NCI-H146 (cell line): ENCODE measurements at places on chromosomes 4 and X.

DNA sequence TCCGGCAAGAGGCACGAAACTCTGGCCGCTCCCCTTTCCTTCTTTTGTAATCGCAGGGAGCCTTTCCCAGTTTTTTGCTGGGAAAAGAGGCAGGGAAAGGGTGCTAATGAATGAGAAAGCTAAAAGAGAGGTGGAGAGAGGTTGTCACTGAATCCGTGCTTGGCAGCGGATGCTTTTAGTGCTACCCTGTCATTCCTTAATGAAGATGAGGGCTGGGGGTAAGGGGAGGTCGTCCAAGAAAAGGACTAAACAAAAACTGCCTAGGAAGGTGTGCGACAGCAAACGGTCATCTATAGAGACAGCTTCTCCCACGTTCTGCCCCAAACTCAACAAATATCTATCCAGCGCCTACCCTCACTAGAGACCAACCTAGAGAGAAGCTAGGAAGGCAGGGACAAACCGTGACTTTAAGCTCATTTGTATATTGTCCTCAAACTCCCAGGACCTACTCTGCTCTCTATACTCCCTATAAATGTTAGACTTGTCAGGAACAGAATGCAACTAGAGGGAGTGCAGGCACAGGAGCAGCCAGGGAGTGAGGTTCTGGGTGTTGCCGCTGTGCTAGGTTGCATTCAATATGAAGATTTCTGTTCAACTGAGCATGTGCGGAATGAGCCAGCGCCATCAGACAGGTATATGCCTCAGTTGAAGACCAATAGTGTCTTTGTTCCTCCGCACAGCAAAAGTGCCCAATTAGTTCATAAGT is 777 bp upstream of the CASK start:
- DNase-seq, result peak; percentile 42

- no peak for DNase-seq
Observed at GRCh38 chr4:100117750-100118149, 72.5 kb downstream of the DDIT4L start.

DNA sequence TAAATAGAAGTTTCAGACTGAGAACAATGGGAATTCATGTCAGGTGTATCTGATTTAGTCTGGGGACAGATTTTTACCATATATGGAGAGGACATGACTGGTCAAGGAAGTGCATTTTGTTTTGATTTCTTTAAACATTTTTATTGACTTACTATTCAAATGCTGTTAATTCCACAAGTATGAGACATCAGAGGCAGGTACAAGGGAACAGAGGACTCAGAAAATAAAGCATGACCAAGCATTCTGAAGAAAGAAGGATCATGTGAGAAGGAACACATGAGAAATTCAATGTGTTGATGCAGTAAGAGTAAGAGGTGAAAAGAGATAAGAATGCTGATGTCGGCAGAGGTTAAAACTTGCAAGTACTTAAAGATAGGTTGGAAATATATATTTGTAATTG is 1452.6 kb downstream of the PCDH7 start:
- no peak for DNase-seq

GRCh38 chr4:8110071-8110986 is 48.3 kb downstream of the ABLIM2 start:
- no peak for DNase-seq

DNA sequence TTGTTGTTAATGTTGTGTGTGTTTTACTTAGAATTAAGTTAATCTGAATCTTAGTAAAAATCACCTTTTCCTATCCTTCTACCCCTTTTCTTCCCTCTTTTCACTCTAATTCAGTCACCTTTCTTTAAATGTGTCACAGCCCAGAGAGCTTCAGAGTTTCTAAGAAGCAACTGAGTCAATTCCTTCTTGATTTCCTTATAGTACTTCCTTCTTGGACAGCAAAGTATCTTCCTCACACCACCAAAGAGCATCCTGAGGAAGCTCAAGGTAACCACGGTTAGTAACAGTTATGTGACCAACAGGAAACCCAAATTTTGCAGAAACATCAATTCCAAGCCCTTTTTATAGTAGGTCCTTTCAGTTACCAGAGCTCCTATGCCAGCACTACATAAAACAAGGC is 243.2 kb upstream of the BMP3 start:
- DNase-seq, result no peak

DNA sequence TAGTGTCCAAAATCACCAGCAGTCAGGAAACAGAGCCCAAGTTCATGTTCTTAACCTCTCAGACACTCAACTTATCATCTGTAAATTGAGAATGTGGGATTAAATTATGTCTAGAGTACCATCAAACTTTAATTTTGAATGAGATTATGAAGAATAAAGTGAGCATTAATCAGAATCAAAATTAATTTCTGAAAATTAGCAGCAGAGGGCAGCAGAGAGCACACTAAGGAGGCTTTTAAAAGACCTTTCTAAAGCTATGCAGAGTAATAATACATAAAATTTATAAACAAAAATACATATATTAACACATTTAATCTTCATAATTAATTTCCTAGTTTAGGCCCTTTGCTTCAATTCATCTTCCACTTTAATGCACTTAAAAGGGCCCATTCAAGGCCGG is 7.1 kb downstream of the TASL start:
- DNase-seq, result no peak

- no peak for DNase-seq
Observed at GRCh38 chr4:97646997-97647396, 496.3 kb downstream of the STPG2 start.

- DNase-seq, result no peak
Observed at GRCh38 chr4:138290805-138291204, 48.7 kb upstream of the SLC7A11 start.

GRCh38 chrX:49309401-49309981 is 6.0 kb downstream of the GAGE10 start:
- no peak for DNase-seq

DNA sequence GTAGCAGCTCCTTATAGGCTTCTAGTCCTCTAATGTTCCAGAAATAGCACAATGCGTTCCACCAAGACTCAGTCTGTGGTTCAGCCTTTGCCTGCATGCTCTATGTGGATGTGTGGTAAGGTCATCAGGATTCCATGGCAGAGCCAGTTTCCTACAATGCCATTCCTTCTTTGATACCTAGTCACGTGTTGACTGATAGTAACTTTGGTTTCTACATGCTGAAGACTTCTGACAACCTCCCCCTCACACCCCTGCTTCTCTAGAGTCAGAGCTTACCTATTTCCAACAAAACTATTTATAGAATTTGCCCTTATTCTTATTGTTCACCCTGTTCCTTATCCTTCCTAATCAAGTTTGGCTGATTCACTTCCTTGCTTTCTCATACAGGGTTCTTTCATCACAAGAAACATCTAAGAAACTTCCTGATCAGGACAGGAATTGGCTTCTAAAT is 81.1 kb downstream of the CT47B1 start:
- DNase-seq, result no peak

DNA sequence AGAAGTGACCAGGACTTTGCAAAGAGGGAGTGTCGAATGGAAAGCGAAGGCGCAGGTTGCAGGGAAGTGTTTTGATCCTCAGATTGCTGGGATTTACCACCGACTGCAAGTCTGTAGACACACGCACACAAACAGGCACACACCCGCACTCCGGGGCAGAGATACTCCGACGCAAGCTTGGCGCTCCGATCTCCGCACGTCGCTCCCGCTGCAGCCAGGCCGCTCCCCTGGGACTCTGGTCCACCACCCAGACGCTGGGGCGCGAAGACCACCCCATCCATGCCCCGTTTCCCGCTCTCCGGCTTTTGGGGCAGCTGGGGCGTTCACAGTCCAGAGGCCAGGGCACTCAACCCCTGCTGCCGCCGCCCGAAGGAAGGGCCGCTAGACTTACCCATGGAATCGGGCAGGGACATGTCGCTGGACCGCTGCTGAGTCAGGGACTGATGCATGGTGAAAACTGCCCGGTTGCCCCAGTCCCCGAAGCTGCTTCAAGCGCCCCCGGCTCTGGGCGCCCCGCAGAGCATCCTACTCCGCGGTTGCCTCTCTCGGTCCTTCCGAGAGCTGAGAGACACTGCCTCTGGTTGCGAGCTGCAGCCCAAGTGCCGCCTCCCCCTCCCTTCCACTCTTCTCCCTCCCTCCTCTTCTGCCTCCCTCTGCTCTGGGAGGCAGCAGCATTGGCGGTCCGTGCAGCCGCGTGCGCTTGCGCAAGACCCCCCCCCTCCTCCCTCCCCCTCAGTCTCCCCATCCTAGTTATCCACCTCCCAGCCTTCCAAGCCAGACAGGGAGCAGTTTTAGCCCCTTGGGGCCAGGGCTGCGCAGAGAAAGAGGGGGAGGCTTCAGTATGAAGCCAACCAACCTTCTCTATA is at the start of gene TMEM255A:
Gene TMEM255A (minus strand): TSS at position 601 of the 866 bp plus-strand sequence. CDS start 152 bp downstream, at position 449.
- peak; percentile 26 for DNase-seq

DNA sequence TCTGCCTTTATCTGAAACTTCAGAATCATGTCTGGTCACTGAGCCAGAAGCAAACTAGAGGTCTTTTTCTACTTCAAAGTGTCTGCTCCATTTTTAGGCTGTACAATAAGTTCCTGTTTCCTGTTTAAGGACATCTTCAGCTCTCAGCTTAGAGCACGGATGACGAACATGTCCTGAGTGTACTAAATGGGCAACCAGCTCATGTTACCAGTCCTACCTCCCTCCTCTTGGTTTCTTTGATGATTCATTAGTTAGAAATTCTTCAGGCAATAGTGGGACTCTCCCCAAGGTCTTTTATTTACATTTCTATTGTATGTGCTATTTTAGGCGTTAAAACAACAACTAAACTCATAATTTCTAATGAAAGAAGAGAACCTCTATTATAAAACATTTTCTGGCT is 58.0 kb downstream of the ENPEP start:
- DNase-seq, result no peak

DNA sequence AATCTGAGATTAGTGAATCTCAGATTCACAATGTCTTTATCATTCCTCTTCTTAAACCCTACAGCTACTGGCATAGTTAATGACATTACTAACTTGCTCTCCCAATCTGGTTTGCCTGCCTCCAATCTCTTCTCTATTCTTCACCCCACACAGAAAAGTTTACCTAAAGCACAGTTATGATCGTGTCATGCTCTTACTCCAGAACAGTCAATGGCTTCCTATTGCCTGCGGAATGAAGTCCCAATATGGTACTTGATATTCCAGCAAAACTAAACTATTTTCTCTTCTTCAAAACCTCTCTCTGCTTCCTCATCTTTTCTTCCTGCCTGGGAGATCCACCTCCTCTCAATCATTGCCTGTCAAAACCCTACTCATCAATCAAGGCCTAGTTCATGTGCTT is 3.4 kb upstream of the PRPS1 start:
- no peak for DNase-seq

DNA sequence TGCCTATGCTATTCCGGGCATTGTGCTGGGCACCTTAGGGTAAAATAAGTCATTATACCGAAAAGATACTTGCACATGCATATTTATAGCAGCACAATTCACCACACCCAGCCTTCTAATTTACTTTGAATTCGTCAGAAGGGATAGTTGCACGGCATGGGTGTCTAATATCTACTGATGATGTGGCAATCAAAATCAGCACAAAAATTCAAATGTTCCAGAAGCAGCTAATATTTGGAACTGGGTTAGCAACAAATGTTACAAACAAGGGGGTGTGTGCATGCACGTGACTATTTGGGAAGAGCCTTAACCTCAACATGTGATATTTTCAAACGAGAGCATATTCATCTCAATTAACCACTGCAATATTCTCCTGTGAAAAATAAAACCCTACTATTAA is 79.7 kb upstream of the PRSS48 start:
- no peak for DNase-seq

DNA sequence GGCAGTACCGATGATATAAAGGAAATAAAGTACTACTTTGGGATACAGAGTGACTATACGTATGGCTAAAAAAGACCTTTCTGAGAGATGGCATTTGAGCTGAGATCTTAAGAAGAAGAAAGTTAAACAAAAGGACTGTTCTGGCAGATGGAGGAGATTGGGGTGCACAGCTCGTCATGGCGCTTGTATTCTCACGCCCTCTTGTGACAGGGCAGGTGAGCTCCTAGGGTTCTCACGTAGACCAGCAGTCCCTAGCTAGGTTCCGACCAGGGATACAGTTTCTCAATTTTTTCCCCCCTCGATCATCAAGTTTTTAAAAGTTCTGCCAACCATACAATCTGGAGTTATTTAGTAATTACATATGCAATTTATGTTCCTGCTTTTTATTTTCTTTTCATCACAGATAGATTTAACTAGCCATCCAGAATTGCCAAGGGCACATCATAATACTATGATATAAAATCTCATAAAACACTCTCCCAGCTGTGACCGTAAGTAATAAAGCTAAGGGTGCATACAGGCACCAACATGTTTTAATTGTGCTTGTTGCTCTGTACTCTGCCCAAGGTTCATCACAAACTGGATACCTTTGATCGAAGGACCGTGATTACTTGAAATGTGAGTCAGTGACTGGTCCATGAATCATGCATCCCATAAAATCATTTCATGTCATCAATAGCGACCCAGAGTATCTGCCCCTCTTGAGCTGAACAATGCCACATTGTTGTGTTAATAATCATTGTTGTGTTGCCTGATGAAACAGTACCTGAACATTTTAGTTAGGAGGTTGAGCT is 69.4 kb upstream of the ZNF518B start:
- no peak for DNase-seq

DNA sequence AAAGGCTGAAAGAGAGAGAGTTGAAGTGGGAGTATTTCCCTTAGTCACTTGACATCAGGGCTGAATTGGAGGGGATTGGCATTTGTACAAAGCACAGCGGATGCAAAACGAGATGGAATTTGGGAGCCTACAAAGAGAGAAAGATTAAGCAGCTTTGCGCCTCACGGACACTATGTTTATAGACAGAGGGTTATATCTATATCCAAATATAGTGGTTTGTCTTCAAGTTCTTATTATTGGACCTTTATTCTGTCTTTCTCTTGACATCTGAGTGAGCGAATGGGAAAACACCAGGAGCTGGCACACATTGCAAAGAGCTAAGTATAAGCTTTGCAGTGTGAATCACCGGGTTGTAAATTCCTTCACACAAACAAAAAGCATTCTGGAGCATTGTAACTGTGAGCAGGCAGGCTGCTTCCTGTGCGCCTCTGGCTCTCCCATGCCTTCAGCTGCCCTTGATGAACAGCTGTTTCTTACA is 500.2 kb downstream of the STIM2 start:
- no peak for DNase-seq

GRCh38 chr4:184568770-184569169 is 80.5 kb downstream of the CASP3 start:
- DNase-seq, result no peak

GRCh38 chr4:2069986-2070385 is 10.9 kb downstream of the NAT8L start:
- no peak for DNase-seq

- DNase-seq, result no peak
Observed at GRCh38 chrX:40010550-40011321, 87.0 kb downstream of the BCOR start.
